ENCODE measurements at places on chromosomes 6 and 20.

GRCh38 chr6:47066418-47066817 is 24.3 kb upstream of the ADGRF1 start:
- DNase-seq: no peak

DNA sequence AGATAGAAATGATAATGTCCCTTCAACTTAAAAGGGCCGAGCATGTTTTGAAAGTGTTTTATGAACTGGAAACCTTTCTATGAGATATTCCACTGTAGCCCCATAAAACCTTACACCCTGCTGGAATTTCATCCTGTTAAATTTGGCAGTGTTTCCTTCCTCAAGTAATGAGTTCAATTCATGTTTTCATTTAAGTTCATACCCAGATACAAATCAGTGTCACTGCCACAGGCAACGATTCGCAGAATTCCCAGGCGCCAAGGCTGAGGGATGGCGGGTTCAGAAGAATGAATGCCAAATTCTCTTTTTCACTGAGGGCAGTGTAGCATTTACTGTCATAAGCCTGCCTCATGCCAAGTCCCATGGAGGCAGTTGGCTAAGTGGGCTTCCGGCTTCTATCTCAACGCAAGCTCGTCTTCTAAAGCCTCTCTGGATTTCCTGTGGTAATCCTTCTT is 511.8 kb upstream of the ID4 start:
- no peak for DNase-seq

- no peak for DNase-seq
These were observed 16.0 kb downstream of the ECT2L start for GRCh38 chr6:138811866-138812265.

GRCh38 chr20:3407040-3407770 is at the start of gene DNAAF9:
Gene DNAAF9, minus strand, starts transcription at chr20:3407669. Its CDS starts 112 bp downstream, at chr20:3407557.
- no peak for DNase-seq

- DNase-seq: no peak
These were observed 793 bp upstream of the TRIM40 start for GRCh38 chr6:30135147-30135546.

GRCh38 chr6:14276667-14277404 is 159.3 kb downstream of the CD83 start:
- no peak for DNase-seq

DNA sequence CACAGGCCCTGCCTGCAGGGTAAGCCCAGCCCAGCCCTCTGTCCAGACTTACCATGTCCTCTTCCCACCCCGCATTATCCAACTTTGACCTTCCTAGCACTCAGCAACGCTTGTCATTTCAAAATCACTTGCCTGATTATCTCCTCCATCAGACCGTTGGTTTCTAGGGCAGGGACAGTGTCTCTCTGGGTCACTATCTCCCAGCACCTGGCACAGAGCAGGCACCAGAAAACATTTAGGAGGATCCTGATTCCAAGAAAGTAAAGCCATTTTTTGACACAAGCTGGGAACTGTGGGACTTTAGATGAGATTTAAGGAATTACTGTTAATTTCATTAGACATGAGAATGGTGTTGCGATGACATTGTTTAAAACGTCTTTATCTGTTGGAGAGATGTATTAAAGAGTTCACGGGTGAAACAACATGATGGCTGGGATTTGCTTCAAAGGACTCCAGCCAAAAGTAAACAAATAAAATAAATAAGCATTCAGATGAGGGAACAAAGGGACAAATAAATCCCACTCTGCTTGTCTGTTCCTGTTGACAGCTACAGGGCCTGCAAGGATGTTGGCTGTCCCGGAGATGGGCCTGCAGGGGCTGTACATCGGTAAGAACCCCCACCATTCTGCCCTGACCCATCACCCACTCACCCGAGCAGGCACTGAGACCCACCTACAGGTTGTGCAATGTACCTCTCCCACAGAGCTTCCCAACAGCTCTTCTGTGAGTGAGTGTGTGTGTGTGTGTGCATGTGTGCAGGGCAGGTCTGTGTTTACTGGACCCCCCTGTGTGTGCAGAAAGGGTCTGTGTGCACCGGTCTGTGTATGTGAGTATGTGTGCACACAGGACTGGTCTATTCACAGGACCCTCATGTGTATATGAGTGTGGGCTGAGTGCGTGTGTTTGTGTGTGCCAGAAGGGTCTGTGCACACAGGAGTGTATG is 5.9 kb downstream of the HSPA12B start:
- no peak for DNase-seq
